Activated CD4-positive, alpha-beta T cell treated with anti-CD3 and anti-CD28 coated beads, Interleukin-2, amount 50 U/mL, for 4 hours (primary cell): ENCODE measurements at places on chromosomes 5 and 9.

GRCh38 chr9:88006511-88007290 lies 32.4 kb upstream of the CDK20 start:
- DNase-seq: no peak

DNA sequence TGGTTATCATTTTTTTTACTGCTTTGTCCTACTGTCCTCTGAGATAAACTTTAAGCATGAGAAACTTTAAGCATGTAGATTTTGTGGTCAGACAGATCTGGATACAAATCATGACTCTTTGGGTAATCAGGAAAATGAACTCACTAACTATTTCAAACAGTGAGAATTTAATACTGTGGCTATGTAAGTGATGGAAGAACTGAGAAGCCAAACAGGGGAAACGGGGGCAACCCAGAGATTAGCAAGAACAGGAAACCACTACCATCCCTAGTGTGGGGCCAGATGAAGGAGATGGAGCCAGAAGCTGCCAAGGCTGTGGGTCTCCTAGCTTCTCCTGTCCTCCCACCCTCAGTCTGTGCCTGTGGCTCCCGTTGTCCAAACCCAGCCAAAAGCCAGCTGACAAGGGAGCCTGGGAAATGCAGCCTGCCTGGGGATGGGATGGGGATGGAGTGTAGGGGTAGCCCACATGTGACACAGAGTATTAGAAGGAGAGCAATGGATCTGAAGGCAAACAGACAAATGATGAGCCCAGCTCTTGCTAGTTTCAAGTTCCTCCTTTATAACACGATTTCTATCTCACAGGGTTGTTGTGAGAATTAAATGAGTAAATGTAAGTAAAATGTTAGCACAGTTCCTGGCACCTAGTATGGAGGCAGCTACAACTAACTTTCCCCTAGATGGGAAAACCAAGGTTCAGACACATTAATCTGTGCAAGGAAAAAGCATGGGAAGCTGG lies 27.7 kb upstream of the CDC23 start:
- no peak for DNase-seq

DNA sequence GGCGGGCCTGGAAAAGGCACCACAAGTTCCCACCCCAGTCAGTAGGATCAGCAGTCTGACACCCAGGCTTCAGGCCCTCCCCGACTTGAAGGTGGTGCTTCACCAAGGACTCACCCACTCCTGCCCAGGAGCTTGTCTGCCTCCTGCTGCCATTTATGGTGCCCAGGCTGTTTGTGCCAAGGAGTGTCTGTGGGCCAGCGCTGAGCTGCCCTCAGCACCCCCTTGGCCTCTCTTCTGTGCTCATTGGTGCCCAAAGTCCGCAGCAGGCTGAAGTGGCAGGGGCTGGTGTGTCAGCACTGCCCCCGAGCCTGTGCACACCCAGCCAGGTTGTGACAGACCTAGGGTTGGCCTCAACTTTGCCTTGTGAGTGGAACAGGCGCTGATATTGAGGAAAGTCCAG lies 23.5 kb downstream of the JMY start:
- DNase-seq: no peak

GRCh38 chr5:163938595-163938994 lies 433.2 kb downstream of the MAT2B start:
- no peak for DNase-seq

- DNase-seq: no peak
Measured at GRCh38 chr9:117839862-117840261, 135.7 kb downstream of the TLR4 start.

- no peak for DNase-seq
Measured at GRCh38 chr5:87210743-87211142, 56.9 kb upstream of the RASA1 start.

- peak; percentile 10 for DNase-seq
Measured at GRCh38 chr9:100352201-100352726, 478 bp downstream of the TEX10 start.

DNA sequence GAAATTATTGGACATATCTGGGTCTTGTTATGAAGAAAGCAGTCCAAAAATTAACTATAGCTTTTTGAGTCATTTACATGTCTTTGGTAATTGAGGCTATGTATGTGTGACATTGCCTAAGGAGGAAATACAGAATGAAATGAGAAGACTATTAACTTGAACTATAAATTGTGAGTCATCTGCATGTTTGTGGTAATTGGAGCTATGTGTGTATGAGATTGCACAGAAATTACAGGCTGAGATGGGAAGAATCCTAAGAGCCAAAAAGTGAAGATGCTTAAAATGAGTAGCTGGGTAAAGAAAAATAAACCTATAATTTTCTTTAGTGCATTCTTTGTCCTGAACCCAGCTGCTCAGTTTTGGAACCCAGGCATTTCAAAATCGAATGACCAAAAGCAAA lies 747.6 kb upstream of the EDIL3 start:
- DNase-seq: no peak

DNA sequence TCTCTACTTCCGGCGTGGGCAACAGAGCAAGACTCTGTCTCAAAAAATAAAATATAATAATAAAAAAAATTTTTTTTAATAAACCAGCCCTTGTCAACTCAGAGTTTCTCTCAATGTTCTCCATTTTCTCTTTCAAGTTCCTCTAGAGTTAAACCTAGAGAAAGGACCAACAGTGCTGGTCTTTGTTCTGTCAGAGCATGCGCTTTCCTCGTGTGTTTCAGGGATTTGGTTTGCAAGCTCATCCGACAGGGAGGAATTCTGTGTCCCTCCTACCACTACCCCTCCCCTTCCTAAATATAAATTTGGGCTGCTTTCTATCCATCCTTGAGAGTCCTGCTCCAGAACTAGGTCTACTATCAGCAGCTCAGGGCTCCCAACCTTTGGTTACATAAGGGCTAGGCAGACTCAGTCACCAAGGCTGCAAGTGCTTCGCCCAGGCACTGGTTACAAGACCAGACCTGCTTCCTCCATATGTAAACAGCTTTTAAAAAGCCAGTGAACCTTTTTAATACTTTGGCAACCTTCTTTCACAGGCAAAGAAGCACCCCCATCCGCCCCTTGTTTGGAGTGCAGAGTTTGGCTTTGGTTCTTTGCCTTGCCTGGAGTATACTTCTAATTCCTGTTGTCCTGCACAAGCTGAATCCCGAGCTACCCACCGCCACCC lies 13.5 kb downstream of the SETX start:
- no peak for DNase-seq

DNA sequence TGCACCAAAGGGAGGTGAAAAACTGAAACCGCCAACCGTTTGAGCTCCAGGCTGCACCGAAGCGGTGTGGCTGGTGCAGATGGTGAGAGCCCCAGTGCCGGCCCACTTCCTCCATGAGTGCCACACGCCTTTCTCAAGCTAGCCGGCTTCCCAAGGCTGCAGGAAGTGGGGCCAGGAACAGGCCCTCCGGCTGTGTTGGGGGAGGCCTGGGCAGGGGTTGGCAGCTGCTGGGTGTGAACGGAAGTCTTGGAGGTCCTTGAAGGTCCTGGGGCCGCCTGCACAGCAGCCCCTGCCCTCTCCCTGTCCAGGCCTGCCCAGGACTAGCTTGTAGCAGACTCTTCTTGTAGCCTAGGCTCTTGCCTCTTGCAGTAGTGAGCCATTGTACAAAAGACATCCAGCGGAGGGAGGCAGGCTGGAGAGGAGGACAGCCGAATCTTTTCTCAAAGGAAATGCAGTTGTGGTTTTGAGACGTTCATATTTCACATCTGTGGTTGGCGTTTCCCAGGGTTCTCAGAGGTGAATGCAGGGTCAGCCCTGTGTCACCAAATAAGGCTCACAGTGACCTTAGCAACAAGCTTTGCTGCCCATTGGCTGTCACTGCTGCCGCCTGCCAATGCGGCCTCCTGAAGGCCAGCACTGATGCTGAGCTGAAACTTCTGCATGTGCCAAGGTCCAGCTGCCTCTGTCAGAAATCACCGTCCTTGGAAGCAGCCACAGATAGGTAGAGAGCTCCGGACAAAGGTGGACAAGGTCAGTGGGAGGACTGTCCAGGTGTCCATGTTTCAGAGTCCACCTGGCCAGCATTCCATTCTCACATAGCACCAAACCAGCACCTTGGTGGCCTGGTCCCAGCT lies 23.9 kb downstream of the IRF1 start:
- DNase-seq: no peak

- no peak for DNase-seq
Measured at GRCh38 chr9:25724424-25724823, 46.2 kb upstream of the TUSC1 start.

GRCh38 chr5:132476876-132477781 lies 13.4 kb downstream of the IRF1 start:
- no peak for DNase-seq

DNA sequence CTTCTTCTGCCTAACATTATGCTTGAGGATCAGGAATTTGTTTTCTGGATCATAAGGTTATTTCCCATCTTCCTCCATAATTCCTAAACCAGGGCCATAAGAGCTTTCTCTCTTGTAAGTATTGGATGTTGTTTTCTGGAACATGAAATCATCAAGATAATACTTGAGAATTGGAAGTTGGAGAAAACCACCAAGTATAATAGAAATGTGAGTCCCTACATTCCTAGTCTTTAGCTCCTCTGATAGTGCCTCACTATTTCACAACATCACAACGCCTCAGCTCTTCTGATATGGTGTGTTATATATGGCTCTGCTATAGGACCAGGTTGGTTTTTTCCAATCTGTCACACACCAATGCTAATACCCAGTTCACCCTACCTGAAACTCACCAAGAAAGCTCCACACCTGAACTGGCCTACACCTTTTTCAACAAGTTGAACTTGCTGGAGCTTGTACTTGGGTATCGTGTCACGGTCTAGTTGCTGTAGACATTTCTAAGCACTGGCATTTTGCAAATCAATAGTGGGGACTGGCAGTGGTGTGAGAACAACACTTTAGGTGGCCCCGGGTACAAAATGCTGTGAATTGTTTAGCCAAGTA lies 141.1 kb downstream of the ACTBL2 start:
- DNase-seq: no peak

GRCh38 chr5:173963867-173964441 lies 25.0 kb upstream of the C5orf47 start:
- no peak for DNase-seq

DNA sequence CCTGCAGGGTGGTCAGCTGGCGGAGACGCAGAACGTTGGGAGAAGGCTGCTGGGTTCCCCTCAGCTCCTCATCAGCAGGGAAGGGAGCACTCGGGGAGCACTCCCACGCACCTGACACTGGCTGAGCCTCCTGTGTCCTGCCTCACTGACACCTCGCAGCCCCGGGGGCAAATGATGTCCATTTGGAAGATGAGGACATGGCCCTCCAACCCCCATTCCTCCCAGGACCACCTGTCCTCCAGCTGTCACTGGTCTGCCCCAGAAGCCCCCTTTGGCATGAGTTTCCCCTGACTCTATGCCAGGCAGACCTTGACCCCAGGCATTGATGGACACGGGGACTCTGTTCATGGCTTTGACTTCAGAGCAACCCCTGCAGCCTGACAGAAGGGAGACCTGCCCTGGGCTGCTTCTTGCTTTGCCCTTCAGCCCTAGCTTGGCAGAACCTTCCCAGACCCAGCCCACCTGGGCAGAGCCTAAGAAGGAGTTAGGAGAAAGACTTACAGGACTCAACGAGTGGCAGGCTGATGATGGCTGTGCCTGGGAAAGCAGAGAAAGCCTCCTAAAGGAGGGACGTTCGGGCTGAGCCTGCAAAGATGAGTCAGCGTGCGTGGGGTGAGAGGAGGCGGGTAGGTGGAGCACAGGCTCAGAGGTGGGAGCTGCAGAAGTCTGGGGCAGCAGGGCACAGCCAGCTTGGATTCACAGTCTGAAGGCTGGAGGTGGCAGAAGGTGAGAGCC lies 90.6 kb downstream of the LMX1B start:
- peak; percentile 66 for DNase-seq

DNA sequence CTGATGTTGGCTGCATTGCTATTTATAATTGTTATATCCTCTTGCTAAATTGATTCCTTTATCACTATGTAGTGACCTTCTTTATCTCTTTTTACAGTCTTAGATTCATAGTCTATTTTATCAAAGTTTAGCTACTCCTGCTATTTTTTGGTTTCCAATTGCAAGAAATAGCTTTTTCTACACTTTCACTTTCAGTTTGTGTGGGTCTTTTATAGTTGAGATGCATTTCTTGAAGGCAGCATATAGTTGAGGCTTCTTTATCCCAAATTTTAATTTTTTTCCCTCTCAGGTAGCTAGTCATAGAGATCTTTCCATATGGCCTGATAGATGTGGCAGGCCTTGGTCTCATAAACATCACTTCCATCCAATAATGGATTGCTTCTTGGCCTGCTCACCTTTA lies 228.5 kb downstream of the COMMD10 start:
- DNase-seq: no peak

DNA sequence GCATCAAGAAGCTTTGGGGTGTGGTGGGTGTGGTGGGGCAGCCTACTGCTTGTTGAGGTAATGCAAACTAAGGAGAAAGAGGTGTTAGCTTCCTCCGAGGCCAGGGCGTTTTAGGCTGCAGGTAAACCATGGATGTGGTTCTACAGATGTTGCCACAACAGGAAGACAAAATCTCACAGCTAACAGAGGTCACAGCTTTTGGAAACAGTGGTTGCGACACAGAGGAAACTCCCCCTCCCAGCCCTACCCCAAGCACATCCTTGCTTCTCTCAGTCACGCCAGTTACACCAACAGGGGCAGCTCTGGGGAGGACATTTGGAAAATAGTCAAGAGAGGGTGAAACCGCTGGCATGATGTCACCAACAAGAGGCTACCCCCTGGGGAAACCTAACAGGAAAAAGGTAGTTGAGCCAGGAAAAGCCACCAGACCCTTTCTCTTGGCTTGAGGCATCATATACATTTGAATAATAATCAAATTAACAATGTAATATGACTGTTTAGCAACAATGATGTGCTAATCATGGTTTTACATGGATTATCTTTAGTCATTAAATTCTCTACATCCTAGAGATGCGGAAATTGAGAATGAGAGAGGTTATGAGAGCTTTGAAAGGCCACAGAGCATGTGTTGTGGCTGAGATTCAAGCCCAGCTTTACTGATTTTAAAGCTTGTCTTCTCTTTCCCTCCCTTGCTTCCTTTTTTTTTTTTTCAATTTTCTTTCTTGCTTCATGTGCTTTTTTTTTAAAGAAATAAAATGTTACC lies 82.2 kb upstream of the IL12B start:
- DNase-seq: peak; percentile 43

GRCh38 chr9:22035591-22036011 lies 26.5 kb upstream of the CDKN2B start:
- no peak for DNase-seq

DNA sequence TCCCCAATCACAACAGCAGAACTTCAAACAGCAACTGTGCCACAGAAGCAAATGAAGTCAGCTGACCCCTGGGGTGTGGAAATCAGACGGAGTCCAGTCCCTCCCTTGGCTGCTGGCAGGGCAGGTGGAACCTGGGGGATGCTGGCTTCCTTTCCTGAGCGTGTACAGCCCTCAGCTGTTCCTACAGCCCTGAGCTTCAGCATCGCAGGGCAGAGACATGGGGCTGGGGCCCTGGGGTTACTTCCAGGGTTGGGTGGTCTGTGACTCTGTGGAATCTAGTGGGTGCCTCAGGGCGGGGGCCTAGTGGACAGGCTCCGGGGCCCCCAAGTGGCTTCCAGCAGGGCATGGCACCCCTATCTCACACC lies 7.3 kb upstream of the RXRA start:
- no peak for DNase-seq

GRCh38 chr9:71521132-71521531 lies 247.2 kb downstream of the CEMIP2 start:
- no peak for DNase-seq

GRCh38 chr5:108503986-108504385 lies 122.1 kb upstream of the FBXL17 start:
- DNase-seq: no peak
